ENCODE measurements at places on chromosomes 5 and 9. TPM values are rescaled to one million over a fixed set of nuclear protein-coding genes. Genes with fewer than 3 reads are reported as not detected.

PRDM9 gene
- not detected for total RNA-seq

SPATA31E1 gene
- under 0.01 TPM for total RNA-seq

CCDC171 gene
- total RNA-seq = 4.5 TPM

DNAH5 gene
- total RNA-seq = 0.11 TPM

PPP3R2 gene
- total RNA-seq = not detected

LRRC26 gene
- not detected for total RNA-seq

ADGRV1 gene
- total RNA-seq = 0.25 TPM

PCDHB4 gene
- 0.12 TPM for total RNA-seq

ARL15 gene
- 18.2 TPM for total RNA-seq

ADCY2 gene
- total RNA-seq = under 0.01 TPM

AJM1 gene
- total RNA-seq = 1.4 TPM

PTGDS gene
- 40.7 TPM for total RNA-seq

FREM1 gene
- total RNA-seq = 0.11 TPM

DNM1 gene
- total RNA-seq = 20.7 TPM

FOXD4L5 gene
- total RNA-seq = not detected

CARD9 gene
- total RNA-seq = 3.4 TPM

COL15A1 gene
- total RNA-seq = 104 TPM

TCF7 gene
- 0.37 TPM for total RNA-seq

FYB1 gene
- 0.12 TPM for total RNA-seq

GRM6 gene
- total RNA-seq = not detected

RNF180 gene
- 3.4 TPM for total RNA-seq

SLC36A2 gene
- total RNA-seq = not detected

MLANA gene
- not detected for total RNA-seq

PCDHGA1 gene
- 0.62 TPM for total RNA-seq

NMUR2 gene
- not detected for total RNA-seq

DRD1 gene
- total RNA-seq = not detected

PCDHA5 gene
- total RNA-seq = 0.11 TPM

QRFP gene
- not detected for total RNA-seq

ACSL6 gene
- total RNA-seq = not detected

PDE6A gene
- total RNA-seq = not detected

NUTM2G gene
- total RNA-seq = not detected

ANKRD18B gene
- 6.7 TPM for total RNA-seq

AQP3 gene
- total RNA-seq = 0.89 TPM

BARHL1 gene
- not detected for total RNA-seq

NFX1 gene
- 25.2 TPM for total RNA-seq

TOR2A gene
- 2.7 TPM for total RNA-seq

HSPB3 gene
- 1.8 TPM for total RNA-seq

ZDHHC11 gene
- total RNA-seq = 0.44 TPM

TMEM215 gene
- not detected for total RNA-seq

CHSY3 gene
- 5.5 TPM for total RNA-seq

MARVELD2 gene
- total RNA-seq = 0.75 TPM

FCN2 gene
- not detected for total RNA-seq

GLDC gene
- total RNA-seq = 1.4 TPM

SLC36A3 gene
- total RNA-seq = not detected
